Activated CD4-positive, alpha-beta T cell treated with anti-CD3 and anti-CD28 coated beads for 1 hour (primary cell): ENCODE measurements at places on chromosomes 6 and 20.

GRCh38 chr6:121560476-121560875, 125.0 kb downstream of the GJA1 start:
- no peak for DNase-seq

DNA sequence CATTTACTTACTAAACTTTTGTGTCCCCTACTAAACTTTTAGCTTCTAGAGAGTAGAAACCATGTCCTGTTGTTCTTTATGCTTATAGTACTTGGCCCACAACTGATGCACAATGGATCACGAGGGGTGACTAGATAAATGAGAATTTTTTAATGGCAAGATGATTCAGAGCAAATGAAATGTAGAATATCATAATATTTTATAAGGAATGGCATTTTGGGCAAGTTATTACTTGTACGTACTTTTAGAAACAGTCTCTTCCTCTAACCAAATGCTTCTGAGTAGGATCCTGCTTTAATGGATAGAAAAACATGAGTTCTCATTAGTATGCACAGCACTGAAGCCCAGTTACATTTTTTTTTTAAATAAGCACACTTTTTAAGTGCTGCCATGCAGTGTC, 336.3 kb downstream of the NRN1 start:
- no peak for DNase-seq

GRCh38 chr6:77440206-77440976, 22.9 kb downstream of the HTR1B start:
- DNase-seq: no peak

GRCh38 chr20:32091888-32092346, 17.6 kb upstream of the TM9SF4 start:
- peak; percentile 60 for DNase-seq

GRCh38 chr6:30834646-30835045, 49.7 kb upstream of the DDR1 start:
- DNase-seq: no peak

GRCh38 chr20:6744805-6745204, 22.7 kb upstream of the BMP2 start:
- no peak for DNase-seq

- no peak for DNase-seq
These were observed 37.6 kb upstream of the ANGPT4 start for GRCh38 chr20:953742-954141.
